Activated CD8-positive, alpha-beta T cell treated with anti-CD3 and anti-CD28 coated beads, Interleukin-2, amount 10 ng/mL, durations not matched to agents 7 days and 5 days (primary cell): ENCODE measurements at places on chromosomes 3 and 15. TPM values are rescaled to one million over a fixed set of nuclear protein-coding genes. Genes with fewer than 3 reads are reported as not detected.

GRCh38 chr3:55169608-55170072 lies 241.8 kb upstream of the LRTM1 start:
- H3K4me3 ChIP-seq = no peak overlapping the region
- no peak overlapping the region for H3K27ac ChIP-seq
- H3K36me3 ChIP-seq = no peaks in the 10 kb centered on the region

MEX3B gene
- 0.63 TPM for total RNA-seq

DNA sequence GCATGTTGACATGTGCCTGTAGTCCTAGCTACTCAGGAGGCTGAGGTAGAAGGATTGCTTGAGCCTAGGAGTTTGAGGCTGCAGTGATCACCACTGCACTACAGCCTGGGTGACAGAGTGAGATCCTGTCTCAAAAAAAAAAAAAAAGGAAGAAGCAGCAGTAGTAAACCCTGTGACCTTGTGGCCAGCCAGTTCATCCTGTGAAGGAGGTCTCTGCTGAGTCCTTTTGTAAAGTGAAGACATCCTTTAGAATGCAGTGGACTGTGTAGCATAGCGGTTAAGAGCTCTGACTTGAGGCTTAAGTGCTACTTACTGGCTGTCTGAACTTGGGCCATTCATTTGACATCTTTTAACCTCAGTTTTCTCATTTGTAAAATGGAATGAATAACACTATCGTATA lies 8.3 kb downstream of the EXOSC7 start:
- peak; percentile 64 for DNase-seq
- H3K4me3 ChIP-seq = no peak overlapping the region
- peaks cover 69% of the 10 kb centered on the region for H3K4me1 ChIP-seq
- no peaks in the 10 kb centered on the region for H3K27me3 ChIP-seq
- H3K27ac ChIP-seq = peak overlapping the region; percentile 57

AHSG gene
- total RNA-seq = not detected

DNA sequence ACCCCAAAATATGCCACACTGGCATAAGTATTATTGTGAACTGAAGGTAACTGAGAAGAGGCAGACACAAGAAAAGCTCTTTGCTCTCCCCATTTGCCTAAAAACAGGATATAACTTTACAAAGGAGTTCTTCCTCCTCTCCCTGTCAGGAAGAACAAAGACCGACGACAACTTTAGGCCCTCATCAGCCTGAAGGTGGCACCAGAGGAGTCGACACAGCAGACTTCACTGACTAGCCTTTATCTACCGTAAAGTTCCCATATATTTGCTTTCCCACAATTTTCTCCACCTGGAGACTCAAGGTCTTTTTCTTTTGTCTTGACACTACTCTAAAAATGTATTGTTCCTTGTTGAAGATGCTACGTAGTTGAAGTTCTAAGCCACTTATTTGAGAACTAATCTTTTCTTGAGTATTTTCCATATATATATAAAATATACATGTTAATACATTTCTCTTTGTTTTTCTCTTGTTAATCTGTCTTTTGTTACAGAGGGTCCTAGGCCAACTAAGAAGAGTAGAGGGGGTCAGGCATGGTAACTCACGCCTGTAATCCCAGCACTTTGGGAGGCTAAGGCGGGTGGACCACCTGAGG lies 16.2 kb upstream of the XIRP1 start:
- H3K4me1 ChIP-seq = peaks cover 12% of the 10 kb centered on the region
- DNase-seq = peak; percentile 55

XXYLT1 gene
- 13.3 TPM for total RNA-seq

NIPA2 gene
- total RNA-seq = 53.7 TPM

SLC2A2 gene
- not detected for total RNA-seq

DNA sequence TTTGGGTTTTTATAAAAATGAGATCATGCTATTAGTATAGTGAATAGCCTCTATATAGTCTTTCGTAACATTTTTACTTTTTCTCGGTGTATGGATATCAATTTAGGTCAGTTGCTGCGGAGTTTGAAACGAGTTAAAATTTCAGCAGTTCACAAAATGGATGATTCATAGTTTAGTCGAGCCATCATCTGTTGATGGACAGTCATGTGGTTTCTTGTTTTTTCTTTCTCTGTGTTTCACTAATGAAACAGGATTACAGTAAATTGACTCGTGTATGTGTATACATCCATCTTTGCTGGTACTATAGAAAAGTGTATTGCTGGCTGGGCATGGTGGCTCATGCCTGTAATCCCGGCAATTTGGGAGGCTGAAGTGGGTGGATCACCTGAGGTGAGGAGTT lies 106.8 kb downstream of the IGF1R start:
- no peak overlapping the region for H3K4me3 ChIP-seq
- no peak for DNase-seq
- H3K27ac ChIP-seq = no peak overlapping the region
- H3K36me3 ChIP-seq = no peaks in the 10 kb centered on the region

SV2B gene
- not detected for total RNA-seq

TUSC7 gene
- not detected for total RNA-seq

- peaks cover 2% of the 10 kb centered on the region for H3K27me3 ChIP-seq
- DNase-seq = no peak
- H3K4me1 ChIP-seq = no peaks in the 10 kb centered on the region
- no peak overlapping the region for H3K4me3 ChIP-seq
- H3K27ac ChIP-seq = no peak overlapping the region
Observed at GRCh38 chr15:68418611-68419161, 13.3 kb downstream of the ITGA11 start.

STRIT1 gene
- not detected for total RNA-seq

- peak overlapping the region; percentile 82 for H3K4me3 ChIP-seq
- H3K36me3 ChIP-seq = peaks cover 13% of the 10 kb centered on the region
- peak; percentile 72 for DNase-seq
- peak overlapping the region; percentile 86 for H3K27ac ChIP-seq
- no peaks in the 10 kb centered on the region for H3K27me3 ChIP-seq
Observed at GRCh38 chr15:51736751-51737521, 519 bp downstream of the LYSMD2 start.

GRCh38 chr3:72658466-72659100 lies 189.7 kb downstream of the SHQ1 start:
- no peak overlapping the region for H3K27ac ChIP-seq
- H3K36me3 ChIP-seq = no peaks in the 10 kb centered on the region
- peaks cover 13% of the 10 kb centered on the region for H3K4me1 ChIP-seq
- DNase-seq = no peak
- peaks cover 12% of the 10 kb centered on the region for H3K27me3 ChIP-seq
- H3K4me3 ChIP-seq = no peak overlapping the region

DNA sequence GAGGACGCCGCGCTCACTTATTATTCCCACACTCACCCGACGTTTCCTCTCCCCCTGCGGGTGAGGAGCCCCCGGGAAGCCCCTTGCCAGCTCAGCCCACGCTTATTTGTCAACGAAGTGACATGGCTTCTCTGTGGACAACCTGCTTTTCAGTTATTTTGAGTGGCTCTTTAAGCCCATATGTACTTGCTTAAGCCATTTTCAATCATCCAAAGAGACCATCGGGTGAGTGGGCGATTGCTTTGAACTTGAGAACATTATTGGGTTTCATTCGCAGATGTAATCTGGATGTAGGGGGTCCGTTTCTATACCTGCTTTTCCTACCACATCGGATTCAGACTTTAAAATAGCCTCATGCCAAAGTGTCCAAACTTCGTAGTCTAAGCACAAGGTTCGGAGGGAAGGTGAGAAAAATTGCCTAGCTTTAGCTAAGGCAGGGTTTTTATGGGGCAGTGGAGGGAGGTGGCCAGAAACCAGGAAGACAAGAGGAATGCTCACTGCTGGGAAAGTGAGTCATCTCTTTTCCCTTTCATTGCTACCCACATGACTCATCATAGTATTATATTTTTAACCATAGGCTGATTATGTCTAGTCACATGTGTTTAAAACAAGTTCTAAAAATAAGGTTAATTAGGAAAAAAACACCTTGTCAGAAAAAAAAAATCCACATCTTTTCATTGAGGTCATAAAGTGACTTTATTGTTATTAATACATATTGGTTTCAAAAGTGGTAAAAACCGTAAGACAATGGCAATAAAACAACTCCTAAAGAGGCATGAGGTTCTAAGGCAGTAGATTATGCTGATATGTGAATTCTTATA lies 773.1 kb upstream of the NR2F2 start:
- H3K27me3 ChIP-seq = peaks cover 26% of the 10 kb centered on the region
- DNase-seq = no peak
- H3K4me3 ChIP-seq = no peak overlapping the region

DNA sequence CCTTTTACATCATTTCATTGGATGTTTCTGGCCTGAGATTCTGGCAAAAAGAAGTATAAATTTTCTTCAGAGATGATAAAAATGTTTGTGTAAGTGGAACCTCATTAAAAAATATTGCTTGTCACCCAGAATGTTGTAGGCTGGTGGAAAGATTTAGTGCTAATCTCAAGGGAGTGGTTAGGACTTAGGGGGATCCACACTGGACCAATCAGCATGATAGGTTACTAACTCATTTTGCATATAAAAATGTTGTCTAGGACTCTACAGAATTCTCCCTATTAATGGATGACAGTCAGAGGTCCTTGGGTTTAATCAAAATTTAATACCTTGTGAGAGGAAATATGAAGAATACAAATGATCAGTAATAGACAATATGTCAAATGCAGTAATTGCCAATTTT lies 108.6 kb upstream of the TNIK start:
- no peak for DNase-seq
- H3K4me1 ChIP-seq = peaks cover 8% of the 10 kb centered on the region
- H3K36me3 ChIP-seq = no peaks in the 10 kb centered on the region
- H3K4me3 ChIP-seq = no peak overlapping the region
- H3K27me3 ChIP-seq = peaks cover 15% of the 10 kb centered on the region

DNA sequence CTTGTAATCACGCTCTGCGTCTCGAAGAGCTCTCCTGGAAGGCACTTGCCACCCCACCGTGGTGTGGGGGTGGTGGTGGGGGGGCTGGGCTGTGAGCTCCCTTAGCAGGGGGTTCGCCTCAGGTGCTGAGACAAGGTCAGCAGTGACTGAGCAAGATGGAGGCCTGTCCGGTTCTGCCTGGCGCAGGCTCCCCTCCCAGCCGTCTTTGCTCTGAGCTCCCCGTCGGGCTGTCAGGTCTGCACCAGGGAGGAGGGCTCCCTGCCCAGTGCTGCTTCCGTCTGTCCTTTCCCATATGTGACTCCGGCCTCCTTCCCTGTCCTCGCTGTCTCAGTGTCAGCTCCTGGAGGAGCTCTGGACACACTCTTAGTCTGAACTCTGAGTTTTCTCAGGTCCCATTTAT lies 80.0 kb downstream of the PLXNA1 start:
- no peaks in the 10 kb centered on the region for H3K4me1 ChIP-seq
- no peak overlapping the region for H3K4me3 ChIP-seq
- H3K27me3 ChIP-seq = peaks cover 5% of the 10 kb centered on the region
- no peaks in the 10 kb centered on the region for H3K36me3 ChIP-seq
- H3K27ac ChIP-seq = no peak overlapping the region

DNA sequence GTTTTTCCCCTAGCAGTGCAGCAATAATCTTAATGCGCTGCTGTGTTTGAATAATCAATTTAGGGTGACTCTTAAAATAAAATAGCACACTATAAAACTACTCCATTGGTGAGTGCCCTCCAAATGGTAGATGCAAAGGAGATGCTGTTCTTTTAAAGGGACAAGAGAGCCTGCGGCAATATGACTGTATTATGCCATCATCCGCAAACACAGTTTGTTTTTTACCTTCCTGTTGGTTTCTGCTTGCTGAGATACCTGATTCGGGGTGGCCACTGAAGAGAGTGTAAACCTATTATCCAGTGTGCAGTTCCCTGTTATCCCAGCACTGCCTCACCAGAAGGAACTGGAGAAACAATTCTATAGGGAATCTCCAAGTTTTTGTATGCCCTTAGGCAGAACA lies 523.1 kb upstream of the TGFBR2 start:
- no peak for DNase-seq
- no peak overlapping the region for H3K27ac ChIP-seq

DNA sequence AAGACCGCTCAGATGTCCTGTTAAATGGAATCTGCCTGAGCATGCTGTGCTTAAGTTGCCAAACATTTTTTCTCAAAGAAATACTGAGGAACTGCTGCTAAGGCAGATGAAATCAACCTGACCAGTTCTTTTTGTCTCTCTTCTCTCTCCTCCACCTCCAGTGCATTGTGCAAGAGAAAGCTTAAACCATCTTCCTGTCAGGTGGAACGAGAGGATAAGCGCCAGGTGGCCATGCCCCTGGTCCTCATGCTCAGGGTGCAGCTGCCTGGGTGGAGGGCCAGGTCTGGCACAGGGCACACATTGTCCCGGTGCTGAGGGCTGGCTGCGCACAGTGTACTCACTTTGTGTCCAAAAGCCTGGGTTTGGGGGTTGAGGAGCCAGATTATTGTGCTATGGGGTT lies 176.2 kb upstream of the TP63 start:
- H3K4me3 ChIP-seq = no peak overlapping the region
- H3K36me3 ChIP-seq = no peaks in the 10 kb centered on the region
- no peaks in the 10 kb centered on the region for H3K4me1 ChIP-seq
- no peak overlapping the region for H3K27ac ChIP-seq

TMA7 gene
- 364 TPM for total RNA-seq

TMEM207 gene
- not detected for total RNA-seq

- no peaks in the 10 kb centered on the region for H3K4me1 ChIP-seq
- H3K27me3 ChIP-seq = peaks cover 5% of the 10 kb centered on the region
- H3K4me3 ChIP-seq = no peak overlapping the region
Observed at GRCh38 chr15:57387564-57388076, 11.3 kb downstream of the CGNL1 start.

GRCh38 chr3:63921741-63922482 lies 9.7 kb upstream of the SCAANT1 start:
- no peak for DNase-seq
- H3K36me3 ChIP-seq = peaks cover 79% of the 10 kb centered on the region
- no peaks in the 10 kb centered on the region for H3K27me3 ChIP-seq
- no peak overlapping the region for H3K27ac ChIP-seq

- no peak overlapping the region for H3K4me3 ChIP-seq
- peak overlapping the region; percentile 57 for H3K27ac ChIP-seq
- no peak for DNase-seq
- H3K36me3 ChIP-seq = peaks cover 2% of the 10 kb centered on the region
- H3K4me1 ChIP-seq = peaks cover 42% of the 10 kb centered on the region
Observed at GRCh38 chr3:39346785-39347585, 17.5 kb downstream of the CCR8 start.

WDR93 gene
- total RNA-seq = not detected

GRCh38 chr3:108441071-108441507 lies 69.3 kb downstream of the MYH15 start:
- no peak for DNase-seq
- no peaks in the 10 kb centered on the region for H3K36me3 ChIP-seq
- no peaks in the 10 kb centered on the region for H3K4me1 ChIP-seq
- H3K4me3 ChIP-seq = no peak overlapping the region
- H3K27ac ChIP-seq = no peak overlapping the region
- no peaks in the 10 kb centered on the region for H3K27me3 ChIP-seq

GOLGA6A gene
- total RNA-seq = not detected

GRCh38 chr3:150220799-150221198 lies 187.3 kb upstream of the TSC22D2 start:
- no peak overlapping the region for H3K4me3 ChIP-seq
- DNase-seq = no peak
- no peaks in the 10 kb centered on the region for H3K36me3 ChIP-seq
- H3K27me3 ChIP-seq = peaks cover 19% of the 10 kb centered on the region
- H3K27ac ChIP-seq = no peak overlapping the region

GRCh38 chr15:33377204-33377603 lies 66.4 kb downstream of the RYR3 start:
- H3K4me3 ChIP-seq = no peak overlapping the region
- H3K36me3 ChIP-seq = no peaks in the 10 kb centered on the region
- no peak overlapping the region for H3K27ac ChIP-seq
- H3K27me3 ChIP-seq = peaks cover 3% of the 10 kb centered on the region
- H3K4me1 ChIP-seq = no peaks in the 10 kb centered on the region
